Femur (tissue), 1 donor: ENCODE measurements at places on chromosomes 7 and 10.

DNA sequence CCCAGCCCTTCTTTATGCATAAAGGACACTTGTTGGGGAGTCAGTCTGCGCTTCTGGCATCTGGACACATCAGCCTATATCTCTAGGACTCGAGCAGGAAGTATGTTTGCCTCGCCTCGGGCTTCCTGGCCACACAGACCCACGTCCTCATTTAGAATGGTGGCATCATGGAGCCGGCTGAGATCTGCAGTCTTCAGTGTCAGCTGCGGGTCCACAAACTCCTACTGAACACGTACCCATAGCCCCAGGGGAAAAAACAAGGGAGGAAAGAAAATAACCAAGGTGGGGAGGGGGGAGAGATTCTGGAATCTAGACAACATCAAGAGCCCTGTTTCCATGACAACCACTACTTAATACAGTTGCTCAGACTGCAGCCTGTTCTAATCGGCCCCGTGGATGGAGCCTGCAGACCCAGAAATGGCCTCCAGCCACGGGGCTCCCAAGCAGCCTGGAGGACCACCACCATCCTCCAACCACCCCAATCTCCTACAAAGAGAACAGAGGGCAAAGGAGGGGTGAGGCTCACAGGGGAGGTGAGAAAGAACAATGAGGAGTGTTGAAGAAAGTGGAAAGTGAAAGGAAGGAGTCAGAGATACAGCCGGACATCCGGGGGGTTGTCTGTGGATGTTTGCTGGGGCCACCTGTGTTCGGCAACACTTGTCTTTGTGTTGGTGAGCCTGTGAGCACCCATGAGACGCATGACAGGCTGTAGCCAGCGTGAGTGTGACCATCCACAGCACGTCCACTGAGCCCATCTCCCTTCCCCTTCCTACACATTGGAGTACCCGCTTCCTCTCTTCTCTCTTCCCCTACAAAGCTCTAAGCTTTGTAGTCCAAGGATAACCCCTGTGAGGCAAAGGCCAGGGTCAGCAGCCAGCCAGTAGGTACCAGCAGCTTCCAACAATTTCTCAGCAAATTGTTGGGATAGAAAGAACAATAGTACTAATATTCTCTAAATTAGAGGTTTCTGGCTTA lies 141.0 kb downstream of the PLXNA4 start:
- DNase-seq, result no peak

DNA sequence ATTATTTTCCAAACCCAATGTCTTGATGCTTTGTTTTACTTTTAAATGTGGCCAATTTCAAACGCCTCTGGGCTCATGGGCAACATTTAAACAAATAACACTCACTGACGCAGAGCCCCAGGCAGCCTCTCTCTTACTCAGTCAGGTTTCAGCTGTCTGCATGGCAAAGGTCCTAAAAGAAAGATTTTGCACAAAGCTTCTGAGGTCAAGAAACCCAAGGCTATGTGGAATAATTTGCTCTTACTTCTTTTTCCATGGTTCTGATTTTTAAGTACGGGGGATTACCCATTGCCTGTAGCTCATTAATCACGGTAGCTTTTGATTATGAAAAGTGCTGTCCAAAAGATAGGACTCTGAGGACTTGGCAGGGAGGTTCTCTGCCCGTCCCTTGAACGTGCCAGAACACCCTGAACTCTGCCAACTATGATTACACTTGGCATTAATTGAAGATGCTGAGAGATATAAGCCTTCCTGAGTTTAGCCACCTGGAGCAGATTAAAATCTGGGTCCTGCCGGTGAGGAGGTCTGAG lies 14.1 kb upstream of the MSRB2 start:
- no peak for DNase-seq

- DNase-seq, result no peak
These were observed 442.5 kb downstream of the KCNMA1 start for GRCh38 chr10:77195101-77195500.

- peak; percentile 34 for DNase-seq
These were observed 10.8 kb downstream of the MYL10 start for GRCh38 chr7:101618207-101618839.

- DNase-seq, result peak; percentile 13
These were observed 34.2 kb downstream of the CAMK2B start for GRCh38 chr7:44291066-44291732.

DNA sequence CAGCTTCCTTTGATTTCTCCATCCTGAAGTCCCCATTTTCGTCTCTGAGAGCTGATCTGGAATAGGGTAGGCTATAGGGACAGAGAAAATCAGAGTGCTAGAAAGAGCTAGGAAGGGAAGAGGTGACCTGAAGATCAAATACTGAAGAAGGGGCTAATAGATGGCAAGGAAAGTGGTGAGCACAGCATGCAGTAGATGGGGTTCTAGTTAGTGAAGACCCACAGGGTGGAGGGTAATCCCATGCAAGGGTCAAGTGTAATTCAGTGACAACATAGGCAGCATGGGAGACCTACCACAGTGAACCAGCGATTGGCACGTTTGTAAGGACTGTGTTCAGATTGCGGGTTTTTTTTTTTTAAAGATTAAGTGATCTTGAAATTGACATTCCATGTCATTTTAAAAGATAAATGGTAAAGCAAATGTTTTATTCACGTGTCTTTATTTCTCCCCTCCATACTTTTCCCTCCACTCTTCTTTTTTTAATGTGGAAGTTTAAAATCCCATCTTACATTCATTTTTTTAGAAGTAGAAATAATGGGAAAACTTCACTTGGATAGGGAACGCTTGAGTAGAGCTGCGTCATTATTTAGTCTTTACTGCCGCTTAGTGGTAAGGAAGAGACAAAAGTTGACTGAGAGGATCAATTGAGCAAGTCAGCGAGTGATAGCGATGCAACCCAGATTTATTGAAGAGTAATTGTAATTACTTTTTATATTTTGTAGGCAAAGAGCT lies 21.0 kb upstream of the ABI1 start:
- DNase-seq, result no peak

DNA sequence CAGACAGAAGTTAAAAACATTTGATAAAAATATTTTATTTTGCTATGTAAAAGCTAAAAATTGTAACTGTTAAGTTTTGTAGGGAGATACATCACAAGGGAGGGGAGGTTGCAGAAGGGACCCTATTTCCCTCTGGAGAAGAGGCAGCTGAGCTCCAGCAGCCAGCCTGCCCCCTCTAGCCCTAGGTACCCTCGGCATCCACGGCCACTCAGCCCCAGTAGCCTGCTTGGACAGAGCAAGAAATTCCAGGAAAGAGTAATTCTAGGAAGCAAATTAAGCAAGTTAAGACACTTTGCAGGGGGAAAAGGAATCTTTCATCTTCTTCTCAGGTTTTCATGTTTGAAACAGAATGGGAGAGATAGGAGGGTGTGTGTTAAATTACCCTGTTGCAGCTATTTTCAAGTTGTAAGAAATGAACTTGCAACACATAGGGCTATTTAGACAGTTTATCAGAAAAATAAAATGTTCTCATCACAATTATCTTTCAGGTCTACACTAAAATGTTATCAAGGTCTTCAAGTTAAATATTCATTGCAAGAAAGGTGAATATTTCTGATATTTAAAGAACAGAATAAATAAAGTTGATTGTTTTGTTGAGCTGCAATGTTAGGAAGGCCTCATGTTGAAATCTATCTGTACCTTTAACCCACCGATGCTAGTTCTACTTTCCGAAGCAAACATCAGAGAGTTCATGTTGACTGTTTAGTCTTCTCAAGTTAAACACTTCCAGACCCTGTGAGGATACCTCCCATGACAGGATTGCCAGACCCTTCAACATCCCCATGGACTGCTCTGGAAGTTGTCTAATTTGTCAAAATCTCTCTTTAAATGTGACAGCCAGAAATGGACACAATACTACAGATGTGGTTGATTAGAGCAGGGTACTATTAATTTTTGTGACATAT lies 5.5 kb downstream of the SGCE start:
- no peak for DNase-seq

DNA sequence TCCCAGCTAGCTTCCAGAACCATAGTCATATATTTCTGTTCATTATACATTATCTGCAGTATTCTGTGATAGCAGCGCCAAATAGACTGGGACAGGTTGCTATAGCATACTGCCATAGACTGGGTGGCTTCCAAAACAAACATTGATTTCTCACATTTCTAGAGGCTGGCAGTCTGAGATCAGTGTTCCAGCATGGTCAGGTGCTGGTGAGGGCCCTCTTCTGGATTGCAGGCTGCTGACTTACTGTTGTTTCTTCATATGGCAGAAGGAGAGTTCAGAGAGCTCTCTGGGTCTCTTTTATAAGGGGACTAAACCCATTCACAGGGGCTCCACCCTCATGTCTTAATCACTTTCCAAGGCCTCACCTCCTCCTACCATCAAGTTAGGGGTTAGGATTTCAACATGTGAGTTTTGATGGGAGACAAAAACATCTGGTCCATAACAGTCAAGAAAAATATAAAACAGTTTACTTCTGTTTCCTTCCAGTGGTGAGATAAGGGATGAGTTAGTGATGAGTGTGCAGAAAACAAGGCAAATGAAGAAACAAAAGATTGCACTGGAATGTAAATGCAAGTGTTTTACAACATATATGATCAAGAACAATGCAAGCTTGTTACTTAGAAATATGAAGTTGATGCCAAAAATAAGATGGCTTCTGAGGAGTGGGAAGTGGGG lies 399.0 kb upstream of the C7orf33 start:
- DNase-seq, result no peak

DNA sequence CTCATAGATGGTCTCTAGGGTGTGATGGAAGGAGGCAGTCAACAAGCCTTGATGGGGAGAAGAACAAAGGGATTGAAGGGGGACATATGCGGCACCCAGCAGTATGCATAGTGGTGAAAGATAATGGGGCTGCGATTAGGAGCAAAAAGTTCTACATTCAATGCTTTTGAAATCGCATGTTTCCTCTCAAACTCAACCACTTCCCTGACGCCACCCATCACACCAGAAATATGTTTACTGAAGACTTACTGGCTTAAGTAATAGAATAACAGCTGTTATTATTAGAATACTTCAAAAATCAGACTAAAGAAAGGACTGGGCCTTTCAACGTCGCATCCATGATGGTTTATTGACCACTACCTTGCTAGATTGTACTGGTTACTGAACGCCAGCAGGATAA lies 31.5 kb downstream of the MKRN1 start:
- no peak for DNase-seq

- no peak for DNase-seq
These were observed 102.5 kb downstream of the SAMD9 start for GRCh38 chr7:93015101-93015778.

DNA sequence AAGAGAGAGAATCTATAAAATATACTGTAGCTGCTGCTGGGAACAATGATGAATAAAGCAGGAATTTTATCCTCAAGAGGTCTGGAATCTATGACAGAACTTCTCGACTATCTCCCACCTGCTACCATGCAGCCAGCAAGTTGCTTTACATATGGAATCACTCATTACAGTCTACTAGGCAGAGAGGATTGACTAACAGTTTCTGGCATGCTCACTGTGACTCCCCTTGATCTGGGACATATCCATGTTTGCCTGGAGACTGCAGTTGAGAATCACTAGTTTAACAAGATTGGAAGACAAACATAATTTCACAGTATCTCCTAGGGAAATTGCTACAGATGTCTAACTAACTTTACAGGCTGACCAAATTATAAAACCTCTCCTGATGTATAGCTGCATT lies 13.3 kb downstream of the GPR37 start:
- DNase-seq, result no peak

DNA sequence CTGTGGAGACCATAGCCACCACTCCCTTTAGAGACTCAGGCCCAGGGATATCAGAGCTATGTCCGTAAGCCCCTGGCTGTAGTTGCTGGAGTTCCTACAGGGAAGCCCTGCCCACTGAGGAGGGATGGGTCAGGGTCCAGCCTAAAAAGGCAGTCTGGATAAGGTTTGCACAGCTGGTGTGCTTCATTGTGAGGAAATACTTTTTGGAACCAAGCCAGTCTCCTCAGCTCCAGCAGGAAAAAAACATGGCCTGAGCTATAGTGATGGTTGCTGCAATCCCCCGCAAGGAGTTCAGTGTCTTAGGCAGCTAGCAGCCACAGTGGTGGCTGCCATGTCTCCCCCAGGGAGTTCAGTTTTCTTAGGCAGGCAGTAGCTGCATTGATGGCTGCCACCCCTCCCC lies 52.6 kb upstream of the CYP2C8 start:
- no peak for DNase-seq

GRCh38 chr7:139825666-139826290 lies 3.3 kb upstream of the TBXAS1 start:
- DNase-seq, result peak; percentile 29

- DNase-seq, result no peak
These were observed at the start of gene GAD2 for GRCh38 chr10:26216585-26217395. Gene GAD2 (plus strand): TSS chr10:26216774. CDS start chr10:26216810, 36 bp downstream.

DNA sequence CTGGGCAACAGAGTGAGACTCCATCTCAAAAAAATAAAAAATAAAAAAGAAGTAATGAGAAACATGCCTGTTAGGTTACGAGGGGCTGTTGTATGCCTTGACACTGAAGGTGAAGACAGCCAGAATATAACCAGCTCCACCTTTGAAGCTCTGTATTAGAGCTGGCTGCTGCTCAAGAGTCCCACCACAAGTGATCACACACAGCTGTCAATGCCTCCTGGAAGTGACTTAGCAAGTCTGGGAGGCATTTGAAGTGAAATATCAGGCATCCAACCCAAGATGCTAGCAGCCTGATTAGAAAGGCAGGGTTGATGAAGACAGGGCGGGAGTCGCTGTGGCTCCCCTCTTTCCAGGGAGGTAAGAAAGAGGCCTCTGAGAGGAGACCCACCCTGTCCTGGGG lies 34.1 kb upstream of the INPP5F start:
- no peak for DNase-seq

DNA sequence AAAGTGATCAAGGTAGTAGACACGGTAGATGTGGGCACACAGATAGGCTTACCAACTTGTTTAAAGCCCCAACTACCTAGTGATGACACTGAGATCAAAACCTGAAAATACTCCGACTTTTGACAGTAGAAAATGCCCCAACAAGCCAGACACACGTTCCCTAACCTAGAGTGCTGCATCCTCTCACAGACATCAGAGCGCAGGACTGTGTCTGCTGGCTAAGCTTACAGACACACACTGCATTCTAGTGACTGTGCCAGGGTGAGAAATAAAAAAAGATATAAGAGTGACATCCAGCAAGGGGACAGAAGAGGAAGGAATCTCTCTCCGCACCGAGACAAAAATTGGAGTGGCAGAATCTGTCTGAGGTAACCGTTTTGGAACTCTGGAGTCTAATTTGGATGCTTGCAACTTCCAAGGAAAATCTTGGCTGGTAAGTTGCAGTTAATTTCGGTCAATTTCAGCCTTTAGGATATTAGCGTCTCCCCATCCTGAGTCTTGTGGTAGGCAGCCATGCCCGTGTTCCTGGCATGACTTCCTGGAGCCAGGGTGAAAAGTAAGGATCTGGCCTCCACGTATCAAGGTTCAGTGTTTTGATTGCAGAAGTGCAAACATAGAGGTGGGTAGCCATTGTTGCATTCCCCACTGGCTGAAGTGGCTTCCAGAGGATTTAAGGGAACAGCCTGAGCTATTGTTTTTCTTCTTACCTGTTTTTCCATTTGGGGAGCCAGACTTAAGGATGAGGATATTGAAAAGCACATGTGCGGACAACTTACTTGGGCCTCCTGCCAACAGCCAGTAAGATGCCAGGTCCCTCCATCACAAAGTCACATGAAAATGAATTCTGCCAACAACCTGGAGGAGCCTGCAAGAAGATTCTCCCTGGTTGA lies 124.1 kb downstream of the SMURF1 start:
- DNase-seq, result peak; percentile 46

- no peak for DNase-seq
These were observed 18.2 kb downstream of the SLC29A3 start for GRCh38 chr10:71337219-71337701.
